Islet precursor cell (in vitro differentiated cells): ENCODE measurements at places on chromosomes 5 and 9.

DNA sequence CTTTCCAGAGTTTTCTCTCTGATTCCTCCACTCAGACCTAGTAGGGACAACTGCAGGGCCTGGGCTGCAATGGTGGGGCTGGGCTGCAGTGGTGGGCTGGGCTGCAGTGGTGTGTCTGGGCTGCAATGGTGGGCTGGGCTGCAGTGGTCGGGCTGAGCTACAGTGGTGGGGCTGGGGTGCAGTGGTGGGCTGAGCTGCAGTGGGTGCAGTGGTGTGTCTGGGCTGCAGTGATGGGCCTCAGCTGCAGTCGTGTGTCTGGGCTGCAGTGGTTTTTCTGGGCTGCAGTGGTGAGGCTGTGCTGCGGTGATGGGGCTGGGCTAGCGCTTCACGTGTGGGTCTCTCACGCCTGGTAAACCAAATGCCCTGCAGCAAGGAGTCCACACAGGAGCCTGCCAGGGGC, 27.4 kb downstream of the ABO start:
- peak; percentile 40 for DNase-seq

DNA sequence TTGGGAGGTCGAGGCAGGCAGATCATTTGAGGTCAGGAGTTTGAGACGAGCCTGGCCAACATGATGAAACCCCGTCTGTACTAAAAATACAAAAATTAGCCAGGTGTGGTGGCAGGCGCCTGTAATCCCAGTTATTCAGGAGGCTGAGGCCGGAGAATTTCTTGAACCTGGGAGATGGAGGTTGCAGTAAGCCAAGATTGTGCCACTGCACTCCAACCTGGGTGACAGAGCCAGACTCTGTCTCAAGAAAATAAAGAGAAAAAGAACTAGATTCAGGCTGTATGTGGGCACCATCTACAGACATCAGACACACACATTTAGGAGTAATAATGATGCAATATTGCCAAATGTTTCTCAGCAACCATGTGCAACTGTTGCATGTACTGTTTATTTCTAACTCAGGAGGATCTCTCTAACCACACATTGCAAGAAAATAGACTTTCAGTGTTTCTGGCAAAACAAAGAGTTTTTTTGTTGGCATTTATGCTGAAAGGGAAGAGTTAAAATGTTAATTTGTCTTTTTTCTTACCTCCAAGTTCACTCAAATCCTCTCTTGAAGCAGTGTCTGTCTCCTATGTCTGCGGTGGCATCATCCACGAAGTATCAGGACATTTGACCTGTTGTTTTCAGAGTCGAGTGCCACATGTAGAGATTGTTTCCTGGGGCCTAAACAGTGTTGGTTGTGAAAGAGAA, 5.1 kb upstream of the ORM1 start:
- no peak for DNase-seq

- DNase-seq, result no peak
Measured at GRCh38 chr9:73845539-73845938, 651.6 kb upstream of the RORB start.

GRCh38 chr9:8188723-8189407, 389.3 kb upstream of the DMAC1 start:
- no peak for DNase-seq

GRCh38 chr9:126377536-126377935, 50.9 kb downstream of the MVB12B start:
- DNase-seq, result no peak

DNA sequence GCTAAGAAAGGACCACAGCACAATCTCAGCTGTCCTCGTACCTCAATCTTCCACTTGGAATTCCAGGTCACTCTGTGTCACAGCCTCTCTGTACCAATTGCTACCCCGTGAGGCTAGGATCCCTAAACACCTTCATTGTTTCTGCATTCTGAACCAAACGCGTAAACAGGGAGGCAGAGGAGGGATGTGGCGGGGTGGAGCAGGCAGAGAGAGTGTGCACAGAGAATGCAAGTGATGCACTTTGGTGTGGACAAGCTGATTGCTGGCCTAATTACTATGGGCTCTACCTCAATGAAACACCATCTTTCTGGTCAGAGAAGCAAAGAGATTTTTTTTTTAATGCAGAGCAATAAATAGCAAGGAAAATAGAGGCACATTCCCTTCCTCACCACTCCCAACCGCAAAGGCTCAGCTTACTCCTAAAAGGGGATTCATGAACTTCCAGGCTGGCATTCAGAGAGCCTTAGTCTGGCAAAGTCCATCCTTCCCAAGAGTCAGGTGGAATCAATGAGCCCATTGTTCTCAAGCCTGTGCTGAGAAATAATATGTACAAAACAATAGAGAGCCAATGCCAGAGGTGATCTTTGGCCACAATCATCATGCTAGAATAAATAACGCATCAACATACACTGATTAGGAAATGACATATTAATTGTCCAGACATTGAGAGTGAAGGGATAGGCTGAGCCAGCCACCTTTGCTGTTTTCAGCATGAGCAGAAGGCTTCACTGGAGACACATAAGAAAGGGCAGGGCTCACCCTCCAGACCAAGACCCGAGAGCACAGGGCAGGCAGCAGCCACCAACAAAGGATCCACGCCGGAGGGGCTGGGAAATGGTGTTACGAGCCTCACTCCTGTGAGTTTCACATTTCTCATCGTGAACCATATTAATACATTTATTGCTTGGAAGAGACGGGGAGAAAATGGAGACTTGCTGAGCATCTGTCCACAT, 278.8 kb downstream of the ENC1 start:
- DNase-seq, result no peak

DNA sequence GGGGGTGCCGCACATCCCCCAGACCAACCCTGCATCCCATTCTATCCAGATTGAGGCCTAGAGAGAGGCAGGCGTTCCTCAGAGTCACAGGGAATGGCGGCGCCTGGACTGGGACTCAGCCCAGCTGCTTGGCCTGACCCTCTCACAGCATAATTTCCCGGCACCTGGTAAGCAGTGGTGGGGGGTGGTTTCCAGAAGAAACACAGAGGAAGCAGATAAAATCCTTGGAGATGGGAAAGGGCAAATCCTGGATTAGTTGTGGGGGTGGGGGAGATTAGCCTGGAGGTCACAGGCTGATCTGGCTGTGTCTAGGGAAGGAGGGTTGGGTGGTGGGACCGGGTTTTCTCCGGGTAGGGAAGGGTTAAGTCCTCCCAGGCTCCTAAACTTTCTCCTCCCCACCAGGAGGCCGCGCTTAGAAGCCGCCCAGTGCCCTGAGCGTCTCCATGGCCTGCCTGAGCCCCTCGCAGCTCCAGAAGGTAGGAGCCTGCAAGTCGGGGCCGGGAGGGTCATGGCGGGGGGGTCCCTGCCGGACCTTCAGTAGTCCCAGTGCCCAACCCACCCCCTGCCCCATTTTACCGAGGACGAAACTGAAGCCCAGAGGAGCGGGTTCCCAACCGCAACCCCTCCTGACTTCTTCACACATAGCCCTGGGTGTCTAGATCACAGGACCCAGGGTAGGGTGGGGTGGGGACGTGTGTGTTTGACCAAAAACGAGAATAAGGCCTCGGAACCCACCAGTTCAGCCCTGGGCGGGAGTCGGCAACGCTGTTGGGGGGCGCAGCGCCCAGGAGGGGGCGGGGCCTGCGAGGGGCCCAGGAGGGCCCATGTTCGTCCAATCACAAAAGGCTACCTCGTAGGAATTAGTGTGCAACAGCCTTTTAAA, 1.3 kb downstream of the PHYHD1 start:
- peak; percentile 89 for DNase-seq

GRCh38 chr5:77867914-77868313, 91.8 kb upstream of the TBCA start:
- DNase-seq, result no peak

DNA sequence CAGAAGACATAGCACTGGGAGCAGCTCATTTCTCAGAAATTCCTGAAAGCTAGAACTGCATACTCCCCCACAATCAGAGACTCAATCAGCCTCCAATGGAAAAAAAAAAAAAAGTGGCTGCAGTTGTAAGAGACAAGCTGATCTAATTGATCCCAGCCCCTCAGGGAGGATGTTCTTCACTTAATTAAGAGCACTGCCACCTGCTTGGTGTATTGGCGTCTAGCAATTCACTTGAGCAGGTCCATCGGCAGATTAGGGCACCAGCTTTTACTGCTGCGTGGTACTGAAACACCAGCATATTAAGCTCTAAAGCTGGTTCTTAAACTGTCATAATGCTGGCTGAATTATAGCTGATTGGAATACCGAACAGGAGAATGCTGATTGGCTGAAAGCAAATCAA, 1890.1 kb upstream of the WWC1 start:
- no peak for DNase-seq

- peak; percentile 83 for DNase-seq
Measured at GRCh38 chr5:157855404-157855994, 3.4 kb downstream of the CLINT1 start.

DNA sequence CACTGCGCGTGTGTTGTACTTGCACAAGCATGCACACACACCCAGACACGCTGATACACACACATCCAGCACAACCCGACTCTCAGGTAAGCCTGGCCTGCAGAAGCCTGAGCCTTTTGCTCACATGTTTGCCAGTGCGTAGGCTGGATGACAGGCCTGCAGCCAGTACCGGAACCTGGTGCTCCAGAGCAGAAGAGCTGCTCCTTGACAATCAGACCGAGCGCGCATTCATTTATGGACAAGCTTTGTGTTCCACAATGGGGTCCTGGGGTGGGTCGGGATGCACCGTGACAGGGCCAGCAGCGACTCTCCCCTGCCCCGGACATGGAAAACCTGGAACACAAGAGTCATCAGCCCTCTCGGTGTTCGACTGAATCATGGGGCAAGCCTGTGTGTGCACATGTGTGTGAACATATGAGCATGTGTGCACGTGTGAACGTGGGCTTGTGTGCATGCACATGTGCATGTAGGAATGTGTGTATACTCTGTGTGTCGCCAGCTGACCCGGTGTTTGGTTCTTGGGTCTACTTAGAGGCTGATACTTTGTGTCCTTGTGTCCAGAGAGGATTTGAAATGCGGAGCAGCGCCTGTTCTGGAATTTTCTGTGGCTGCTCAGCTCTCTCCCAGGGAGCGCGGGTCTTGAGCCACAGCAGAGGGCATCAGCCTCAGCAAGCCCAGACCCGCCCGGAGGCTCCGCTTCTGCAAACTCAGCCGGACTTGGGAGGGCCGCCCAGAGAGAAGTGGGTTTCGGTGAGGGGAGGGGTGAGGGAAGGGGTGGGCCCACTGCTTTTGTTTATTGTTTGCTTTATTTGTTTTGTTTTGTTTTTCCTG, 32.2 kb downstream of the IRX4 start:
- DNase-seq, result no peak

- no peak for DNase-seq
Measured at GRCh38 chr5:143231973-143232812, 171.3 kb downstream of the NR3C1 start.

DNA sequence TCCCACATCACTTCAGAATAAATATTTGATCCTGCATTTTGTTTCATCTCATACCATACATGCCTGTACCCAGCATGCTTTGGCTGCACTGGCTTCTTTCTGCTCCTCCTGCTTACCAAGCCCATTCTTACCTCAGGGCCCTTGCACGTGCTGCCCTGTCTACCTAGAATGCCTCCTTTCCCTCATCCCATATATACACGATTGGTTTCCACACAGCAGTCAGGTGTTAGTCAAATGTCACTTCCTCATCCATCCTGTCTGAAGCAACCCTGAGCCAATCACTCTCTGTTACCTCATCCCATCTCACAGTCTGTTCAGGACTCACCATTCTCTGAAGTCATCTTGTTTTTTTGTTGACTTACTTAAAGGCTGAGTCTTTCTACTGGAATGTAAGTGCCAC, 30.3 kb downstream of the CAST start:
- no peak for DNase-seq

- DNase-seq, result no peak
Measured at GRCh38 chr5:7852542-7852941, 1.6 kb upstream of the CFAP90 start.

- DNase-seq, result peak; percentile 55
Measured at GRCh38 chr5:172143875-172144274, 44.1 kb downstream of the STK10 start.

- no peak for DNase-seq
Measured at GRCh38 chr5:43514471-43514815, 505 bp downstream of the C5orf34 start.

GRCh38 chr9:85168412-85168811, 498.9 kb downstream of the NTRK2 start:
- no peak for DNase-seq

DNA sequence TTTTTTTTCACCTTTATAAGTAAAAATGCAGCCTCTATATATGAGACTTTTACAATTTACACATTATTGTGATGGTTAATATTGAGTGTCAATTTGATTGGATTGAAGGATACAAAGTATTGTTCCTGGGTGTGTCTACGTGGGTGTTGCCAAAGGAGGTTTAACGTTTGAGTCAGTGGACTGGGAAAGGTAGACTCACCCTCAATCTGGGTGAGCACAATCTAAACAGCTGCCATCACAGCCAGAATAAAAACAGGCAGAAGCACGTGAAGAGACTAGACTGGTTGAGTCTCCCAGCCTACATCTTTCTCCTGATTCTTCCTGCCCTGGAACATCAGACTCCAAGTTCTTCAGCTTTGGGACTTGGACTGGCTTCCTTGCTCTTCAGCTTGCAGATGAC, 132.8 kb upstream of the DPYSL3 start:
- DNase-seq, result no peak

DNA sequence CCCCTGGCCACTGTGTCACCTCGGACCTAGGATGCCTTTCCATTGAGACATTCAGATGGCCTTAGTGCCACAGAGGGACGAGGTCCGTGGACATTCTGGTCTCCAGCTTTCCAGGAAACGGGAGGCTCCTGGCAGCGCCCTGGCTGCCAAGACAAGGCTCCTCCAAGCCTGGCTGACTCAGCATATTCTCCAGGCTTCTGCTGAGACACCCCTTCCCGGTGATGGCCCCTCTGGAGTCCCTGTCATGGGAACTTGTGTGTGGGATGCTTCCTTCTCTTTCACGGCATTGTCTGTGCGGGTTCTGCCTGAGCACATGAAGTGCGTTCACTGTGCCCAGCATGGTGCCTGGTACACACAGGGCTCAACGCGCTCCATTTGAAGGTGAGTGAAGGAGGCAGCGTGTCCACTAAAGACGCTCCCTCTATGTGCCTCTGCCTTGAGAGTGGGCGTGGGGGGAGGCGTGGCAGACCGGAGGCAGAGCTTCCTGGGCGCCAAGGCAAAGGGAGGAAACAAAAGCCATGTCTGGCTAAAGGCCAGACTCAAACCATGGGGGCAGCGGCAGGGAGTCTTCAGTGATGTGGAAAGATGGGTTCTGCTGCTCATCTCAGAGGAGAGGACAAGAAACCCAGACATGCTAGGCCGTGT, 46.4 kb upstream of the PRRC2B start:
- DNase-seq, result no peak
